ENCODE measurements at places on chromosomes 5 and 9. TPM values are rescaled to one million over a fixed set of nuclear protein-coding genes. Genes with fewer than 3 reads are reported as not detected.

Gene FABP6
- total RNA-seq = 0.75 TPM

Gene TERT
- total RNA-seq = 2.6 TPM

Gene PCDHGA4
- 0.16 TPM for total RNA-seq

Gene C5orf58
- total RNA-seq = not detected

Gene HRH2
- 0.51 TPM for total RNA-seq

Gene CDKN2B-AS1
- not detected for total RNA-seq

Gene CCL27
- not detected for total RNA-seq

Gene LHX6
- total RNA-seq = 2.1 TPM

Gene SYK
- total RNA-seq = 0.03 TPM

Gene TEX48
- total RNA-seq = not detected

Gene IL11RA
- 6.3 TPM for total RNA-seq

Gene SPINK1
- total RNA-seq = 0.43 TPM

Gene PLCXD3
- total RNA-seq = 0.19 TPM
